Mononuclear cell (primary cell): ENCODE measurements at places on chromosomes 6 and 20. TPM values are rescaled to one million over a fixed set of nuclear protein-coding genes. Genes with fewer than 3 reads are reported as not detected.

FGD2 gene
- total RNA-seq = 41.7 TPM

XKR7 gene
- under 0.01 TPM for total RNA-seq

CPNE1 gene
- 74.5 TPM for total RNA-seq

ESR1 gene
- total RNA-seq = 0.63 TPM

PNLDC1 gene
- 0.10 TPM for total RNA-seq

PLA2G7 gene
- 5.1 TPM for total RNA-seq

C20orf141 gene
- total RNA-seq = not detected

NKAIN4 gene
- not detected for total RNA-seq

ZBTB12 gene
- total RNA-seq = 0.21 TPM

MAFB gene
- total RNA-seq = 122 TPM

PRR18 gene
- not detected for total RNA-seq

CEP162 gene
- 6.3 TPM for total RNA-seq

YTHDF1 gene
- total RNA-seq = 34.0 TPM

OR2H1 gene
- not detected for total RNA-seq

R3HDML gene
- not detected for total RNA-seq

MCM8 gene
- total RNA-seq = 2.0 TPM

KPNA5 gene
- 53.0 TPM for total RNA-seq

OR2J3 gene
- total RNA-seq = not detected

PET117 gene
- 14.5 TPM for total RNA-seq

ARHGAP18 gene
- total RNA-seq = 14.3 TPM

CD40 gene
- 10.2 TPM for total RNA-seq
